T-helper 2 cell (primary cell): ENCODE measurements at places on chromosomes 16 and 17.

DNA sequence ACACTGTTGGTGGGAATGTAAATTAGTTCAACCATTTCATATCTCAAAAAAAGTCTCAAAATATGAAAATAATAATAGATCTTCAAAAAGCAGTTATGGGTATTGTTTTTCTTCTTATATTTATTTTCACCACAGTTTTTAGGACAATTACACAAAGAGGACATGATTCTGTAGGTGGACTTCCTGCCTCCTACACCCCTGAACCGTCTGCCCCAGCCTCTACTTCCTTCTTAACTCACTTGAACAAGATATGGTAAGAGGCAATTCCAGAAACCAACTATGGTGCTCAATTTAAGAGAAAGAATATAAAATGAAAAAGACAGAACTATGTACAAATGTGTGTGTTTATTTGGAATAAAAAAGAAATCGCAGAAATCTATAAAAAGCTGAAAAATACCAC, 74.1 kb upstream of the MON1B start:
- DNase-seq: no peak

DNA sequence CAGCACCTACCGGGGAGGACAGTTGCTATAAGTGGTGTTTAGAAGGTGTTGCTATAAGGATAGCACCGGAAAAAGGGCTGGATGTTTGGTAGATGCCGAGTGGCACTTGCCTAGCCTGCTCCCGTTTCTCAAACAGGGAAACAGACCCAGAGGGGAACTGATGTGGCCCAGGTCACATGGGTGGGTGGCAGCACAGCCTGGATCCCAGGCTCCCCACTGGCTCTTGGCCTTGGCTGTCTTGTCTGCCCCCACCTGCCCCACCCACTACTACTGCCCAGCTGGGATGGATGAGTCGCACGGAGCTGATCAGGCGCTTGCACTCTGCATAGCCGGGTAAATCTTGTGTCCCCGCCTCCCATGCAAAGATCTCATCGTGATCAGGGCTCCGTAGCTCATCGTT, 7.2 kb downstream of the SMTNL2 start:
- DNase-seq: no peak

GRCh38 chr16:66353055-66353454, 13.4 kb upstream of the CDH5 start:
- no peak for DNase-seq

GRCh38 chr17:45292696-45293412, 24.0 kb downstream of the MAP3K14 start:
- no peak for DNase-seq

DNA sequence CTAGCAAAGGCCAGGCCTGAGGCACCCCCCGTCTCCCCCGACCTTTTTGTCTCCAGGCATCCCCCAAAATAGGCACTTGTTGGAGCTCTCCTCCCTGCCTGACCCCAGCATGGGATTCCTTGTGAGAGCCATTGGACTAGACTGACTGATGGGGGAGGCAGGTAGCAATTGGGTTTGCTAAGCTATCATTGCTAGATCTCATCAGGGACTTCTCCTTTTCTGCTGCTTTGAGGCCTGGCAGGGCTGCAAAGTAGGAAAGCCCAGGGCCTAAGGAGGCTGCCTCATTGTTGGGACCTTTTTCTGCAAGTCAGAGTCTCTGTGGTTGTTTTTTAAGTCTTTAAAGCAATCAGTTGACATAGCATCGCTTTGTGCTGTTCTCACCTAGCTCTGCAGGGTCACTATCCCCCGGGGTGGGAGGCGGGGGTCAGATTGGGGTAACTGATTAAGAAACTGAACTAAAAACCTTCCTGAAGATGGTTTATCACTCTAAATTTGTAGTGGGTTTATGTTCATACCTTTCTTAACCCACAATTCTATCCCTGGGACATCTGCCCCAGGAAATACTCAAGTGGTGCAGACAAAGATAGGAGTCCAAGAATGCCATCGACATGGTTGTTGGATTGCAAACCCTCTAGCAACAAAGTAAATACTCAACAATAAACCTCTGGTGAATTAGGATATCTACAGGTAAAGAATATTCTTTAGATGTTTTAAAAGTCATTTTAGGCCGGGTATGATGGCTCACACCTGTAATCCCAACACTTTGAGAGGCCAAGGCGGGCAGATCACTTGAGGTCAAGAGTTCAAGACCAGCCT, 28.0 kb downstream of the LLGL2 start:
- no peak for DNase-seq

GRCh38 chr17:4657678-4658077, 16.2 kb upstream of the ALOX15 start:
- DNase-seq: no peak

DNA sequence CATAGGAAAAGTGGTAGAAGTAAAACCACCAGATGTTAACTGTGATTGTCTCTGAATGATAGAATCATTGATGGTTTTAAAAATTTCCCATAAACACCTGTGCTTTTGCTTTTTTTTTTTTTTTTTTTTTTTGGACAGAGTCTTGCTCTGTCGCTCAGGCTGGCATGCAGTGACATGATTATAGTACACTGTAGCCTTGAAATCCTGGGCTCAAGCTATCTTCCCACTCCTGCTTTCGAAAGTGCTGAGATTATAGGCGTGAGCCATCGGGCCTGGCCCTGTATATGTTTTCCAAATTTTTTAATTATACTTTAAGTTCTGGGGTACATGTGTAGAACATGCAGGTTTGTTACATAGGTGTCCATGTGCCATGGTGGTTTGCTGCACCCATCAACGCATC, 80.5 kb downstream of the NF1 start:
- no peak for DNase-seq
